Thymus (tissue), 14 donors: ENCODE measurements at places on chromosomes 4 and X. TPM values are rescaled to one million over a fixed set of nuclear protein-coding genes. Genes with fewer than 3 reads are reported as not detected.
A peak's percentile ranks its signal among the peaks of the same experiment; 100 is the strongest.

DNA sequence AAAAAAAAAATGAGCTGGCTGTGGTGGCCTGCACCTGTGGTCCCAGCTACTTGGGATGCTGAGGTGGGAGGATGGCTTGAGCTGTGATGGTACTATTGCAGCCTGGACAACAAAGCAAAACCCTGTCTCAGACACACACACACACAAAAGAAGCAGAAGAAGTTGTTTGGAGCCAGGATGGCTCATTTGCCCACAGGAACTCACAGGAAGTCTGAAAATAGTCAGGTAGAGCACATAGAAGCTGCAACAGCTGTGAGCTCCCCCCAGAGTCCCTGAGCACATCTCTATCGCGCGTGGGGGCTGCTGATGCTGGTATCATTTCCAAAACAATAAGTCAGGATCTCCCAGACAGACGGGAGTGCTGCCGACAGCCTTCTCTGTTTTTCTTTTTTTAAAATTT is 13.4 kb upstream of the DHRSX start:
- peak; percentile 28 for DNase-seq

DNA sequence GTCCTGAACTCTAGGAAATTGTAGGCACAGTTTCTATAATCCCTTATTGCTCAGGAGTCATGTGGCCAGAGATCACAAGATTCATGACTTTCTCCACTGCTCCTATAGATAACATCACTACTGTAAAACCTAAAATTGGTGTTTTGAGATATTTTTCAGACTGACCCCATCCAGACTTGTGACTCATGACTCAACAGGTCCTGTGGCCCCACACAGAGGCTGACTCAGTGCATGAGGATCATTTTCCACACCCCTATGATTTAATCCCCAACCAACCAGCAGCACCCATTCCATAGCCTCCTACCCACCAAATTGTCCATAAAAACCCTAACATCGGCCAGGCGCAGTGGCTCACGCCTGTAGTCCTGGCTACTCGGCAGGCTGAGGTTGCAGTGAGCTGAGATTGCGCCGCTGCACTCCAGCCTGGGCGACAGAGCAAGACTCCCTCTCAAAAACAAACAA is 13.2 kb upstream of the XIAP start:
- DNase-seq = no peak

- no peak for DNase-seq
These were observed 142.0 kb downstream of the AFF1 start for GRCh38 chr4:87076690-87077358.

DNA sequence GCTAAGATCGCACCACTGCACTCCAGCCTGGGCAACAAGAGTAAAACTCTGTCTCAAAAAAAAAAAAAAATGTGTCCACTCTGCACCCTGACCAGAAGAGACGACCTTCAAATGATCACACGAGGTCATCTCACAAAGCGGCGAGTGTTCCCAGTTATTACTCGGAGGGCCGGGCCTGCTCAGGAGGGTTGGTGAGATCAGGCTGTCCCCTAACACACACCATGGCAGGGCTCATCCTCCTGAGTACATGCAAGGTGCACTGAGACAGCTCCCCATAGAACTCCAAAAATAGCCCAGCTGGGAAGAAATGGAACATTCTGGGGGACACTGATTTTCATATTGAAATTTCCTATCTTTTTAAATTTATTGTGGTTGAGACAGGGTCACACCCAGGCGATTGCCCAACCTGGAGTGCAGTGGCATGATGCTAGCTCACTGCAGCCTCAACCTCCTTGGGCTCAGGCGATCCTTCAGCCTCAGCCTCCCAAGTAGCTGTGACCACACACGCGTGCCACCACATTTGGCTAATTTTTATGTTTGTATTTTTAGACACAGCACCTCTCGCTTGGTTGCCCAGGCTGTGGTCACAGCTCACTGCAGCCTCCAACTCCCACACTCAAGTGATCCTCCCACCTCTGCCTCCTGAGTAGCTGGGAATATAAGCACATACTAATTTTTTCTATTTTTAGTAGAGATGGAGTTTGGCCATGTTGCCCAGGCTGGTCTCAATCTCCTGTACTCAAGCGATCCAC is 51.5 kb downstream of the DHRSX start:
- no peak for DNase-seq

DNA sequence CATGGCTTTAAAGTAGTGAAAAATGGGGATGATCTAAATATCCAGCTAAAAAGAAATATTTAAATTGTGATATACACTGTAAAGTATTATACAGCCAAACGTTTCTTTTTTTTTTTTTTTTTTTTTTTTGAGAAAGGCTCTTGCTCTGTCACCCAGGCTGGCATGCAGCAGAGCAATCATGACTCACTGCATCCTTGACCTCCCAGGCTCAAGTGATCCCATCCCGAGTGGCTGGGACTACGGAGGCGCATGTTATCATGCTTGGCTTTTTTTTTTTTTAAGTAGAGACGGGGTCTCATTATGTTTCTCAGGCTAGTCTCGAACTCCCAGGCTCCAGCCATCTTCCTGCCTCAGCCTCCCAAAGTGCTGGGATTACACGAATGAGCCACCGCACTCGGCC is 17.1 kb downstream of the SMIM14 start:
- DNase-seq = no peak

- DNase-seq = no peak
These were observed 71.8 kb downstream of the C4orf46 start for GRCh38 chr4:158599765-158600498.

GRCh38 chrX:51891821-51892551 is 1.4 kb upstream of the MAGED1 start:
- DNase-seq = peak; percentile 23

Gene GPR82
- 0.50 TPM for polyA plus RNA-seq
